Testis (tissue), 5 donors: ENCODE measurements at places on chromosomes 4 and X. TPM values are rescaled to one million over a fixed set of nuclear protein-coding genes. Genes with fewer than 3 reads are reported as not detected.
A peak's percentile ranks its signal among the peaks of the same experiment; 100 is the strongest.

Gene IL1RAPL2
- 1.3 TPM for total RNA-seq

Gene OTOP1
- total RNA-seq: 0.25 TPM

Gene FIP1L1
- total RNA-seq: 91.3 TPM

Gene H2BW1
- total RNA-seq: 0.93 TPM

Gene CCDC110
- total RNA-seq: 39.1 TPM

Gene FRAS1
- total RNA-seq: 3.7 TPM

Gene PRAF2
- 43.7 TPM for total RNA-seq

DNA sequence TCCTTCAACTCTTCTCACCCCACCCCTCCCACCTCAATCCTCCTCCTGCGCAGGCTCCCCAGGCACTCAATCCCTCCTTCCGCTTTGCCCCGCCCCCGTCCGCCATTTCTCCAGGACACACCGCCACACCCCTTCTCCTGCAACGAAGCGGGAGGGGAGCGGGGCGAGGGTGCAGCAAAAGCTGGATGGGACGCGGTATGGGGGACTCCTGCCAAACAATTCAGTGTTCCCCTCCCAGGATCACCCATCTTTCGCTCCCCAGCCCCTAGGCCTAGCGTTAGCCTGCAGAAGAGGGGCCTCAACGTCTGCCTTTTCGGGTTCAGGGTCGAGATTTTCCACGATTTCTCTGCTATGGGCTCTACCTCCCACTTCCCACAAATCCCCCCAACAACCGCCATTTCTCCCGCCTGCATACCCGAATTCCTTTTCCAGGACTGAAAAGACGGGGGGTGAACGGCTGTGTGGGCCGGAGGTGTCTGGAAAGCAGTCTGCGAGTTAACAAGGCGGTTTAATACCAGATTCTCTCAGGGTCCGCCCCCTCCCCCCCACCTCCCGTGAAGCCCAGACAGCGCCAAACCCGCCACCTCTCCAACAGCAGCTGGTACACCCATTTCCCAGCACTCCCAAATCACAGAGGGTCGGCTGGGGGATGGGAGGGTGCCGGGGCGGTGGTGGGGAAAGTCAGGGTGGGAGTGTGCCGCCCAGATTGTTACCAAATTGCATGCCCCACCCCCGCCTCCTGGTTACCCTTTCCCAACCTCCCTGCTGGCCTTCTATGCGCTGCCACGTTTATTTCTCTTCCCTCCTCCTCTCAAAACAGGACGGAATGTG lies 774 bp downstream of the ARMCX2 start:
- H3K4me3 ChIP-seq: peak overlapping the region; percentile 53
- peak; percentile 85 for DNase-seq
- peak overlapping the region; percentile 78 for H3K27ac ChIP-seq
- H3K27me3 ChIP-seq: no peaks in the 10 kb centered on the region

DNA sequence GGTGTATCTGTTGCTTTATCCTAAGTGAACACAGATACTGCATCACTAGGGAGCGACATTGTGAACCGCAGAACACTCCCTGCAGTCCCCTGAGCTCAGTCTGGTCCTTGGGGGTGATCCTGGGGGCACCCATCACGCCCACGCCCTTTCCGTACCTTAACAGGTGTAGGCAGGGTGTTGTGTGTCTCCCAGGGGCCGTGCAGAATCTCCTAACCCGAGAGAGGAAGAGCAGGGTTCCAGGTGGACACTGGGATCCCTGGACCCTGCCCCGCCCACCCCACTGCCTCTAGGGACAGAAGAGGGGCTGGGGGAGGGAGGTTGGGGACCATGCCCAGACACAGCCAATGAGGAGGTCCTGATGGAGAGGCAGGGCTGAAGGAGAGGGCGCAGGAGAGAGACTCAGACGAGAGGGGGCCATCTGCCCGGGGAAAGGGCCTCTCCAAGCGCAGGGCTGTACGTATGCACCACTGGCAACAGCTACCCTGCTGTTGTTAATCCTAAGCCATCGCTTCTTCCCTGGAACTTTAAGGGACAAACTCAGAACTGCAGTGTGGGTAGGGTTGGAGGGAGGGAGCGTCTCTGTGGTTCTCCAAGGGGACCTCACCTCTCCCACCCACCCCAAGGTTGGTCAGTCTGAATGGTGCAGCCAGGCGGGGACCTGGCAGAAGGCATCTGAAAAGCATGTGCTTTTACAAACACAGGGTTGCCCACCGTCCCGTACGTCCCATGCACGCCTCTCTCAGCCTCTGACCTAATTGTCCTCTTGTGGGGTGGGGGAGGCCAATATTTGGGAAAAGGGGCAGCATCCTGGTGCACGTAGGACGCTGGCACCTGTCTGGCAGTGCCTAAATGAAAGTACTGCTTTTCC lies 2.5 kb downstream of the P2RY8 start:
- H3K4me3 ChIP-seq: no peak overlapping the region
- peaks cover 3% of the 10 kb centered on the region for H3K4me1 ChIP-seq
- H3K27ac ChIP-seq: no peak overlapping the region

DNA sequence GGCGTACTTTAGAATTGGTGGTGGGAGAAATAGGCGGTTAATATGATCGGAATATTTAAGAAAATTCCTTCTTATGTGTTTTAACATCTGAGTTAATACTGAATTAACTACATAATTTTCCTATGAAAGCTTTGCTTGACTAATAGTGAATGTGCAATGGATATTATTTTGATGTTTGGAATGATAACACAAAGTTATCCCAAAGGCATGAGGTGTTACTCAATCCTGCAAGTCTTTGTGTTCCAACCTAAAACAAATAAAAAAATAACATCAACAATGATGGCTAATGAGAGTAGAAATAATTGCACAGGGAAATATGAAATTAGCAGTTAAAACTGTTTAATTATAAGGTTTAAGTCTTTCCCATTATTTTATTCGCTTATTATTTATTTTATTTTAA lies 183.6 kb upstream of the ARSJ start:
- no peak overlapping the region for H3K27ac ChIP-seq
- no peak overlapping the region for H3K4me3 ChIP-seq
- no peak for DNase-seq
- H3K36me3 ChIP-seq: no peaks in the 10 kb centered on the region

- H3K36me3 ChIP-seq: no peaks in the 10 kb centered on the region
- DNase-seq: no peak
- no peak overlapping the region for H3K27ac ChIP-seq
- H3K27me3 ChIP-seq: no peaks in the 10 kb centered on the region
- H3K4me3 ChIP-seq: no peak overlapping the region
These were observed 172.0 kb downstream of the CFAP299 start for GRCh38 chr4:80507507-80507906.

GRCh38 chrX:119516157-119516702 lies 48.0 kb downstream of the SLC25A5 start:
- no peaks in the 10 kb centered on the region for H3K27me3 ChIP-seq
- no peak overlapping the region for H3K4me3 ChIP-seq
- H3K36me3 ChIP-seq: no peaks in the 10 kb centered on the region
- DNase-seq: peak; percentile 53
- no peaks in the 10 kb centered on the region for H3K4me1 ChIP-seq

DNA sequence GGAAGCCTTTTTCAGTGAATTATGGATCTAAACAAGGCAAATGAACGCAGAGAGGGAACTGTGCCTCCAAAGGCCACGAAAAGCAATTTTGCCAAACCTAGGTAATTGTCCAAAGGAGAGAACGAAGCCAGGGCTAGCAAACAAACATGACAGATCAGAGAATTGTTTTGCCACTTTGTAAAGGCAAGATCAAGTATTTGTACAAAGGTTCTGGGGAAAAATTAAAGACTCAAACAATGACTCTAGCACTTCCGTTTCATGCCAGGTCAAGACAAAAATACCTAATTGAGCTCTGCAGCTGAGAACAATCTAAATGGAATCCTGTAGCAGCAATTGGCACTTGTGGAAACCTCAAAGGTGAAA lies 8.5 kb downstream of the RBM47 start:
- no peak overlapping the region for H3K4me3 ChIP-seq
- H3K36me3 ChIP-seq: no peaks in the 10 kb centered on the region
- no peaks in the 10 kb centered on the region for H3K27me3 ChIP-seq
- H3K4me1 ChIP-seq: peaks cover 16% of the 10 kb centered on the region
- DNase-seq: no peak

GRCh38 chr4:51842167-51842553 lies 793 bp upstream of the DCUN1D4 start:
- peak overlapping the region; percentile 93 for H3K27ac ChIP-seq
- DNase-seq: peak; percentile 46
- H3K36me3 ChIP-seq: no peaks in the 10 kb centered on the region
- peaks cover 3% of the 10 kb centered on the region for H3K4me1 ChIP-seq
- no peaks in the 10 kb centered on the region for H3K27me3 ChIP-seq

GRCh38 chr4:86948276-86948675 lies 13.5 kb downstream of the AFF1 start:
- H3K27me3 ChIP-seq: no peaks in the 10 kb centered on the region
- no peak overlapping the region for H3K4me3 ChIP-seq
- DNase-seq: no peak
- no peaks in the 10 kb centered on the region for H3K36me3 ChIP-seq
- no peak overlapping the region for H3K27ac ChIP-seq

DNA sequence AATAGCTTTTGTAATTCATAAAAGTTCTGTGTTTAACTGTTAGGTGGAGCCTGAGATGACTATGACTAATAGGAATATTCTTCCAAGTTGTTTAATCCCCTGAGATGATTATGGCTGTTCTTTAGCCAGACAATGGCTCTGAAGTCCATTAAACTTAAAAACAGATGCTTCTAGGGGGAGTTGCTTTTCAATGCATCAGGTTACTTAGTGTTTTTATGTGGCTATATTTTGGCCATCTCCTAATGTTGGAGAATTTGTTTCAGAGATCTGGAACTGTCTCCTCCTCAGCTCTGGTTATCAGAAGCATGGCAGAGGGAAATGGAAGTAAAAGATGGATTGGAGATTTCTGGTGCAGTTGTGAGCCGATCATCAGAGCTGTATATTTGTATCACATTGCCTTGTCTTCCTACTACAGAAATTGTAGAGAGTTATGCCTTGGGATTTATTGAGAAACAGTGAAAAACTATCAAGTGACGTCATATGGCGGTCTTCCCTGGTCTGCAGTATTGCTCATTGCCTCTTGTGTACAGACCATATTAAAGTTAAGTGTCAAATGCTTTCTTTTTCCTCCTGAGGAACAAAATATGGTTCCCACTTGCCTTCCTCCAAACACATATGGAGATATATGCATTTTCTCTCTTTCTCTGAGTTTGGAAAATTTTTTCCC lies 29.8 kb downstream of the SGMS2 start:
- H3K27me3 ChIP-seq: no peaks in the 10 kb centered on the region
- H3K27ac ChIP-seq: no peak overlapping the region
- H3K4me3 ChIP-seq: no peak overlapping the region
- no peak for DNase-seq
- H3K4me1 ChIP-seq: no peaks in the 10 kb centered on the region
- H3K36me3 ChIP-seq: no peaks in the 10 kb centered on the region

DNA sequence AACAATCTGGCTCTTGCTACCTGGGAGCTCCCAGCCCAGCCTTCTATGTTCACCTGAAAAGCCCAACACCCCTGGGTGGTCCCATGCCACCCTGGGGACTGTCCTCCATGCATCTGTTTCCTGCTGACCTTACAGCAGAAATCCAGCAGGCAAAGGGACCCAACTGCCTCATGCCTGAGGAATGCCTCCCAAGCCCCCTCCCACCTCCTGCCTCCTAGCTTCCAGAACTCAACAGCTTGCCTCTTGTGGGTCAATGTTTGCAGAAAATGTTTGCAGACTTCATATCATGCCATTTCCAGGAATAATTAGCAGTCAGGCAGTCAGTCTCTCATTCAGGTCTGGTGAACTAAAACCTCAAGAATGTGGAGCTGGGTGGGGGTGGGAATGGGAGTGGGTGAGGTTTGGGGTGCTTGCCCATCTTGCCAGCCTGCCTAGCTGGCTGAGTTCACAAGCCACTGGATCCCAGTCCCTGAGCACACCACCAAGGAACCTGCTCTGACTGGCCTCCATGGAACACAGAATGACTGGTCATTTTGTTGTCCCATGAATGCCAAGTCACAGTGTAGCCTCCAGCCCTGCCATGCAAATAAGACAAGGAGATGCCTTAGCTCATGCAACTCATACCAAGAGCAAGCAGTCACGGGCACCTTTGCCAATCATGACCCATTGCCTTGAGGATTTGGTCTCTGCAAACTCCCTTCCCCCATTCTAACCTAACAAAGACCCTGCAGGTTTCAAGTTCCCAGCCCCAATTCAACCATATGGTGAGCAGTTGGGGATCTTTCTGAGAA lies 12.1 kb upstream of the PLAC1 start:
- H3K36me3 ChIP-seq: no peaks in the 10 kb centered on the region
- H3K4me3 ChIP-seq: no peak overlapping the region
- no peak overlapping the region for H3K27ac ChIP-seq
- H3K4me1 ChIP-seq: no peaks in the 10 kb centered on the region
- no peak for DNase-seq
- no peaks in the 10 kb centered on the region for H3K27me3 ChIP-seq

- H3K27me3 ChIP-seq: no peaks in the 10 kb centered on the region
- peaks cover 3% of the 10 kb centered on the region for H3K4me1 ChIP-seq
- H3K4me3 ChIP-seq: no peak overlapping the region
- H3K27ac ChIP-seq: no peak overlapping the region
- no peak for DNase-seq
These were observed 144.0 kb downstream of the FNIP2 start for GRCh38 chr4:158912806-158913205.

- no peak overlapping the region for H3K27ac ChIP-seq
- no peaks in the 10 kb centered on the region for H3K36me3 ChIP-seq
- H3K4me1 ChIP-seq: no peaks in the 10 kb centered on the region
- no peak for DNase-seq
- no peaks in the 10 kb centered on the region for H3K27me3 ChIP-seq
These were observed 54.2 kb downstream of the CASP6 start for GRCh38 chr4:109648997-109649575.

DNA sequence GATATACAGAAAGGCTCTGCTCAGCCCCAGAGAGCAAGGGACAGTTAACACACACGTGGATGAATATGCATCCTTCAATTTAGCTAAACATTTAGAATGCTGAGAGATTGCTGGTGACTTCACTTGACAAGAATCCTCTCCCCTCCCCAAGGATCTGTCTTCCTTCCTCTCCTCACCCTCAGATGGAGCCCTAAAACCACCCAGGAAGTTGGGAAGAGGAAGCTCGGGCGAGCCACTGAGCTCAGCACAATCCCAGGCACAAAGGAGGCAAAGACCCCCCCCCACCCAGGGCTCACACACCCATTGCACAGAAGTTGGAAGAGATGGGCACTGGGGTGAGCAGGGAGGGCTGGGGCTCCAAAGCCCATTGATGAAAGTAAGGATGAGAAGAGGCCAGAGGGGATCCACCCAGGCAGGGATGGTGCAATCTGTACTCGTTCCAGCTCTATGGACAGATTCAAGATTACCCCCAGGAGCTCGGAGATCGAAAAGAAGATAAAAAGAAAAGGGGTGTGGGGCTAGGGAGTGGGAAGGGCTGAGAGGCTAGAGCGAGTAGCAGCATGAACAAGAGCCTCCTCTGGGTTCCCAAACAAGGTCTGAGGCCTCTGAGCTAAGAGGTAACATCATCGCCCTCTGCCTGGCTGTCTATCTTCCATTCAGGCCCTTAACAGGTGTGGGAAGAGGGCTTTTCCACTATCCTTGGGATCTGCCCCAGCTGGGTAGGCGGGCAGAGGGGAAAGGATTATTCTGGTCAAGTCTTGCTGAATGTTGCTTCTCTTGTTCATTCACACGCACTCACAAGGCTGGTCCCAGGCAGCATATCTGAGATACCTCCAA lies 1.2 kb downstream of the TFE3 start:
- no peak for DNase-seq
- H3K27me3 ChIP-seq: no peaks in the 10 kb centered on the region
- peak overlapping the region; percentile 98 for H3K27ac ChIP-seq
- H3K4me1 ChIP-seq: no peaks in the 10 kb centered on the region
